ENCODE measurements at places on chromosomes 2 and 18.

- peak; percentile 39 for DNase-seq
These were observed 51.5 kb upstream of the PHLPP1 start for GRCh38 chr18:62663731-62664336.

DNA sequence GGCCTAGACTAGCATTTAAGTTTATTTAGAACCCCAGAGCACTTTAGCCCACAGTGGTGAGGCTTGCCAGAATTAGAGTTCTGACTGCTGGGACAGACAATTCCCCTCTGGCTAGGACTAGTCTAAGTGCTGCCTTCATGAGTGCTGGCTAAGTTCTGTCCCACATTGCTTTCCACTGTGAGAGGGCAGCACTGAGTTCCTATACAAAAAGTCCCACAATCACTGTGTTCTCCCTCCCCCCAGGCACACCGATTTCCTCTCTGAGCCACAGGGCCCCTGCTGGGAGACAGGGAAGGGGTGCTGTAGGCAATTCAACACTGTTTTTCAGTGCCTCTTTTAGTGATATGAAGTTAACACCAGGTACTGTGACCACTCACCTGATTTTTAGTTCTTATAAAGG, 310.9 kb downstream of the DLGAP1 start:
- DNase-seq: no peak

DNA sequence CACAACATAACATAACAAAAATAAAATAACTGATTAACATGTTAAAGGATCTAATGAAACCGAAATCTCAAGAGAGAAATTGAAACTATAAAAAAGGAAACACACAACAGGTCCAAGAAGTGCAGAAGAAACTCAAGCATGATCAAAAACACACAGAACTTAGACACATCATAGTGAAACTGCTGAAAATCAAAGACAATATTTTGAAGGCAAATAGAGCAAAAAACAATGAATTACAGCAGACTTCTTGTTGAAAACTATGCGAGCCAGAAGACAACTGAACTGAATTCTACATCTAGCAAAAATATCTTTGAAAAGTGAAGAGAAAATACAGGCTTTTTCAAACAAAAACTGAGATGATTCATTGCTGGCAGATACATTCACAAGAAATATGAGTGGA, 61.3 kb downstream of the UGP2 start:
- no peak for DNase-seq

- peak; percentile 11 for DNase-seq
These were observed 95.4 kb downstream of the ITGB1BP1 start for GRCh38 chr2:9327873-9328352.

DNA sequence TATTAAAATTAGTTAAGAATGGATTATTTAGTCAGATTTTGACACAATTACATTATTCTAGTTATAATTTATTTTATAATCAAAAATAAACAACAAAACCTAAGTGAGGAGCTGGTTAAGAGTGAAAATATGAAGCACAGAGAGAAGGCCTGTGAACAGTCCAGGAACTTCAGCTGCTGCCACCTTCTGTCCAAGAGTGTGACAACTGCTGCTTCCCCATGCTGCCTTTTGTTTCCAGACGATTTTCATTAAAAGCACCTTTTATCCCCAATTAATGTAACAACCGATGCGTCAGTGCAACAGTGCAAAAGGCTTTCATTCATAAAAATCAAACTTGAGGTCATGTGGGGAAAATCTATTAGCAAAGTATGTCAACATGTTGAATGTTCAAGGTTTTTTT, 363.6 kb downstream of the CTNNA2 start:
- DNase-seq: peak; percentile 44

GRCh38 chr2:134244086-134244485, 9.8 kb upstream of the MGAT5 start:
- DNase-seq: no peak

- no peak for DNase-seq
These were observed 559.5 kb downstream of the PIK3C3 start for GRCh38 chr18:42514512-42514911.

DNA sequence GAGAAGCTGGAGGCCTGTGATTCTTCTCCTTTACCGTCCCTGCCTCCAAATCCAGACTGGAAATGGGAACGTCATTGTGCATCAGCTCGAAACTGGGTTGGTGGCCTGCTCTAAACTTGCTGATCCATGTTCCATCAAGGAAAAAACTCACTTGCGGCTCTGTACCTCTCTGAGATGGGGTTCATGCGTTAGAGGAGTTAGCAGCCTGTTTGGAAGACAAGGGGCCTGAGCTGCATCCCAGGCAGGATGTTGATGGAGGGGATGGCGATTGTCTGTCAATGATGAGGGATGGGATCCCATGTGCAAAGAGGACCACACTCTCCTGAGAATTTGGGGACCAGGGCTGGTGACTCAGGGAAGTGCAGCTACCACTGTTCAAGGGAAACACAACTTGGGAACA, 26.0 kb downstream of the TWIST2 start:
- DNase-seq: no peak

DNA sequence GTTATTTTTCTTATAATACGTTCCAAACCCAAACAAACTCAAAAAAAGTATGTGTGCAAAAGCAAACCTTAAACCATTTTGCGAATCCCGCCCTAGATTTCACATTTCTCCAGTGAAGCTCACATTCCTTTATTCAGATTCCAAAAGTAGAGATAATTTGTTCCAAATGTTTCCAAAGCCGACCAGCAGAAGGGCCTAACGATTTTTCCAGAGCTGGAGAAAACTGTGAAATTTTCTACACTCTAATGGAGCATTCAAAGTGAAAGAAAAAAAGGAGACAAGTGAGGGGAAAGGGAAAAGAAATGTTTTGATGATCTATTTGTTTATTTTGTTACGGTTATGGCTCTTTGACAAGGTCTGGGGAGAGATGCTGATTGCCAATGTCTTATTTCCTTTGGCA, 286.5 kb upstream of the SLC14A2 start:
- no peak for DNase-seq

GRCh38 chr2:8447610-8448221, 234.1 kb upstream of the ID2 start:
- DNase-seq: no peak

Measured in H4 (cell line).